ENCODE measurements at places on chromosomes 2 and 18. TPM values are rescaled to one million over a fixed set of nuclear protein-coding genes. Genes with fewer than 3 reads are reported as not detected.

LIPG gene
- 44.1 TPM for polyA plus RNA-seq

TMEM37 gene
- polyA plus RNA-seq: 72.9 TPM

STARD6 gene
- 0.42 TPM for polyA plus RNA-seq

CBLN2 gene
- polyA plus RNA-seq: 12.9 TPM

FLACC1 gene
- 2.4 TPM for polyA plus RNA-seq

ALKAL2 gene
- polyA plus RNA-seq: 4.7 TPM

ATAD2B gene
- 20.9 TPM for polyA plus RNA-seq

CIAO1 gene
- 68.1 TPM for polyA plus RNA-seq

OSR1 gene
- polyA plus RNA-seq: 6.7 TPM

- DNase-seq: peak; percentile 50
Measured at GRCh38 chr2:127219171-127220070, 678 bp downstream of the CYP27C1 start.

DNA sequence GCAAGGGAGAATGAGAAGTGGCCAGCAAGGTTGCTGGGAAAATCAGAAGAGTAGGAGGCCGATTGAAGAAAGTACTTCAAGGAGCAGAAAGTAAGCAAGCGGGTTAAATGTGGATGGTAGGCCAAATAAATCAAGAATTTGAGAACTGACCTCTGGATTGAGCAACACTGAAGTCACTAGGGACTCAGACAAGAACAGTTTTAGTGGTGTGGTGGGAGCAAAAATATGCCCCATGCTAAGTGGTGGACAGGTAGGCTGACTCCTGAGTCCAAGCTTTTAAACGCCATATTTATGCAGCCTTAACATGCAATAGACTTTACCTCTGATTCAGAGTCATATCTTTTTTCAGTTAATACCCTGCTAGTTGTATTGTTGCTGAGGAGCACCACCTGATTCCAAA is 4.5 kb downstream of the TRABD2A start:
- DNase-seq: no peak

GRCh38 chr18:13035249-13035914 is 44.2 kb downstream of the CEP192 start:
- no peak for DNase-seq

DNA sequence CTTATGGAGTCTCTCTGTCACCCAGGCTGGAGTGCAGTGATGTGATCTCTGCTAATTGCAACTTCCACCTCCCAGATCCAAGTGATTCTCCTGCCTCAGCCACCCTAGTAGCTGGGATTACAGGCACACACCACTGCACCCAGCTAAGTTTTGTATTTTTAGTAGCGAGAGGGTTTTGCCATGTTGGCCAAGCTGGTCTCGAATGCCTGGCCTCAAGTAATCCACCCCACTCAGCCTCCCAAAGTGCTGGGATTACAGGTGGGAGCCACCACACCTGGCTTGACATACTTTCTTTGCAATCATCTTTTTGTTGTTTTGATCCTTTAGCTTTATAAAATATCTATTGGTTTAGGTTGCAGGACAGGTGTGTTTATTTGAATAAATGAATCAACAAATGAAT is 9.7 kb upstream of the KCNE4 start:
- DNase-seq: no peak

- no peak for DNase-seq
Measured at GRCh38 chr18:58051765-58052460, 7.9 kb downstream of the NEDD4L start.

DNA sequence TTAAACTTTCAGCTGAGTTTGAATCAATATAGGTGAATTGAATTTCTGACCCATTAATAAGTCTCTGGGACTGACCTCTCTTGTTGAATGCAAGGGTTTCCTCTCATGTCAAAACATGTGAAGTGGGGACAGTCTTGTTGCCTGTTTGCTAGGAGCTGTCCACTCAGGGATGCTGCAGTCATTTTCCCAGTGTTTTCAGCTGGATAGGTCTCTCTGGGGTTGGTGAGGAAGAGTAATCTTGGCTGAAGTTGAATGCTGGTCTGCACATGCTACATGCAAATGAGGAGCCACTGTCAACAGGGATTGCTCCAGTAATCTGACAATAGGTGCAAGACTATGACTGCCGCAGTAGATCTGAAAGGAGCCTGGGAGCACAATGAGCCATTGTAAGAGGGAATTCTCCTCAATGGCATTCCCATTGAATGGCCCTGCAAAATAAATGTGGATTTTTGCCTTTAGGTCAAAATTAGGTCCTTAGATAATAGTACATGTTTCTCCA is 34.1 kb upstream of the IL1RL1 start:
- DNase-seq: no peak

- no peak for DNase-seq
Measured at GRCh38 chr2:236887953-236888793, 197.5 kb upstream of the COPS8 start.

DNA sequence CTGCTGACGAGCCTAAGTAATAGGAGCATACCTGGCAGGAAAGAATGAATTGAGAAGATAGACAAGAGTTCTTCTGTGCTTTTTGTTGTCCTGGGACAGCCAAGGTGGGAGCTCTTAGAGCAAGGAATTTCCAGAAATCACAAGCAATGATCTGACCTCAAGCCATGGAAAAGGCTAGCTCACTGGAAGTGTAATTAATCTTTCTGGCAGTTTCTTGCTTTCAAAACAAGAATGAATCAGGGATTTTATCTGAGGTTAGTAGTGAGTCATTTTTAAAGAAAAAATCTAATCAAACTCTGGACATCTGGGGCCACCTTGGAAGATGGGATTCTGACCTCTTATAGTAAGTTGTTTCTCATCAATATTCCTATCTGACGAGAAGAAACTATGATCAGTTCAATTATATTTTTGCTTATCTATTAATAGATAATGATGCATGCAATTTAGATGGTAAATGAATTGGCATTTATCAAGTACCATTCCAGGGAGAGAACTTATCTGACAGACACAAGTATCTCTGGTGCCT is 98.0 kb downstream of the ADCYAP1 start:
- DNase-seq: no peak

- no peak for DNase-seq
Measured at GRCh38 chr18:77250501-77250925, 865 bp downstream of the GALR1 start.

- no peak for DNase-seq
Measured at GRCh38 chr2:229296016-229296415, 24.9 kb upstream of the PID1 start.

- peak; percentile 7 for DNase-seq
Measured at GRCh38 chr2:38875227-38875575, 533 bp downstream of the DHX57 start.

DNA sequence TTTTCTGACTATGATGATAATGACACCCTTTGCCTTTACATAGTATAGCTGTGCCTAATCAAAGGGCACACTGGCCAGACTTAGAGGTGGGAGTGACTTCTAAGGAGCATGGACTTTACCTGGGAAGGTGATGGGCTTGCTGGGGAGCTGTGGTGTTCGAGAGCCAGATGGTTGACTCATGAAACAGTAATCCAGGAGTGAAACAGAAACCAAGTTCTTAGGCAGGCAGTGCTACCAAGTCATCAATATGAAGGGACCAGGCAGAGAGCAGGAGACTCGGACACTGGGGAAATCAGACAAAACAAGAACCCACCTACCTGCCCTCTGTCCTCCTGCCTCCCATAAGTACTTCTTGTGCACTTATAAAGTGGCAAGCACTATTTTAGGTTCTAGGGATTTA is 430.4 kb downstream of the DLGAP1 start:
- DNase-seq: no peak

DNA sequence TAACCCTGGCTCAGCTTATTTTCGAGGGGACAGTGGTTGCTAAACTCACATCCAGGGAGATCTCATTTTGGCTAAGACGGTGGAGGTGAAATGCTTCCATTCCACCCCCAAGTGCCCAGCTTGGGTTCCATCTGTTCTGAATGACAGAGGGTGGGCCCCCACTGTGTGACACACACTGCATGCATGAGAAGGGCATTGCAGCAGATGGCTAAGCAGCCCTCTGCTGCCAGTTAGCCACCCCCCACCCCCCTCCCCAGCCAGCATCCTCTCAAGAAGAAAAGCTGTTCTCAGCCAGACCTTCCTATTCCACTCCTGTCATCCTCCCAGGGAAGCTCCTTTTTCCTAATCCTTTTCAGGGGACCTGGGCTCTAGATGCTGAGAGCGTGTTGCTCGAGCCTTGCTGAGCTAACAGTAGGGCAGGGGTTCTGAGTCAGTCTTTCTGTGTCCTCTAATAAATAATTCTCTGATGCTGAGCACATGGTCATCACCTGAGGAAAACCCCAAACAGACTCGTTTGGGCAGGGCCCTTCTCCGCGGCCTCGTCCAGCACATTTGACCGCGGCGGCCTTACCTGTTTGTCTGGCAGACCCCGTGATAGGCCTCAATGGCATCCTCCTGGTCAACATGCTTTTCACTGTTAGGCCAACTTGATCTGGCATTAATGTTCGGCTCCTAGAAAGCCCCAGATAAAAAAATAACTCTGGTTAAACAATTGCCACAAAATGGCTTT is 49.5 kb upstream of the ACAA2 start:
- DNase-seq: no peak

DNA sequence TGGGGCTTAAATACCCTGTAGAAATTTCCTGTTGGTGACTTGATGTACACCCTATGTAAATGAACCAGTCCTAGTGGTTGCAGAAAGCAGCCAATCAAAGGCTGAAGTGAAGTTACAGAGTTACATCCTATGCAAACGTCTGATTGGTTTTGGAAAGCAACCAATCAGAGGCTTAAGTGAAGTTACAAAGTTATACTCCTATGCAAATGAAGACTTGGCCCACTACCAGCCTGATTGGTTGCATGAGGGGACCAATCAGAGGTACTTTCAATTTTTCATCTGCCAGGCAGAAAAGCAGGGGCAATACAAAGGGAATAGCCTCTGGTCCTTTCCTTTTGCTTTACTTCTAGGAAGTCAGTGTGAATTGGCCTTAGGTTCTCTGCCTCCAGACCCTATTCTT is 13.6 kb upstream of the ZNF397 start:
- DNase-seq: no peak
